ENCODE measurements at places on chromosomes 5 and 9.

DNA sequence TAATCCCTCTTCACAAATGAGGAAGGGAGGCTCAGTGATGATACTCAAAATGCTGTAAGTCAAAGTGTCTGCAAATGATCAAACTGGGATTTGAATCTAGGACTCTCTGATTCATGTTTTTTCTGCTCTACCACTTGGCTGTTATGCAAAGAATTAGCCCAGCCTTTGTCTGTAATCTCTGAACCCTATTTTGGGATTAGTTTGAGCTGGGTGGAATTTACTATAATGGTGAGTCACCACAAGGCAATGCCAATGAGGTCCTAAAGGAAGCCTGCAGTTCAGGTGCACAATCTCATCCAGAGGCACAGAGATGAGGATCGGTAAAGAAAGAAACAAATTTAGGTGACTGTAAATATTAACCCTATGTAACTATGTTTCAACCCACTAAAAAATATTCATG is 29.2 kb downstream of the RFK start:
- DNase-seq: peak; percentile 67

GRCh38 chr5:160556846-160557245 is 135.2 kb downstream of the PTTG1 start:
- DNase-seq: peak; percentile 25

DNA sequence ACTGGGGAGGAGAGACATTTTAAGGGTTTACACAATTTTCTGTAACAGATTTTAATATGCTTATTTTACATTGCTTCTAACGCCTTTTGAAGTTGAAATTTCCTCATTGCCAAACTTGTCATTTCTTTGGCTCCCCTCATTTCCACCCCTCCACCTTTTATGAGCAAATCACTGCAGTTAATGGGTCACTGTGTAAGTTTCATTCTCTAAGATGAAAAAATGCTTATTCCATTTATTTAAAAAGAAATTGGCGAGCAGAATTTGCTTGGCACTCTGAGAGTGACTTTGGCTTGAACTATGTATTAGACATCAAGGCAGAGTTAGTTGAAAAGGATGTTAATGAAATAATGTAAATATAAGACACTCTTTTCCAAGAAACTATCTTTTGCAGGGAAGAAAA is 66.6 kb downstream of the ITGA1 start:
- no peak for DNase-seq

GRCh38 chr5:141521244-141521781 is 32.4 kb downstream of the PCDHGC5 start:
- peak; percentile 80 for DNase-seq

- DNase-seq: no peak
Observed at GRCh38 chr9:75909776-75910175, 19.3 kb downstream of the PCSK5 start.

DNA sequence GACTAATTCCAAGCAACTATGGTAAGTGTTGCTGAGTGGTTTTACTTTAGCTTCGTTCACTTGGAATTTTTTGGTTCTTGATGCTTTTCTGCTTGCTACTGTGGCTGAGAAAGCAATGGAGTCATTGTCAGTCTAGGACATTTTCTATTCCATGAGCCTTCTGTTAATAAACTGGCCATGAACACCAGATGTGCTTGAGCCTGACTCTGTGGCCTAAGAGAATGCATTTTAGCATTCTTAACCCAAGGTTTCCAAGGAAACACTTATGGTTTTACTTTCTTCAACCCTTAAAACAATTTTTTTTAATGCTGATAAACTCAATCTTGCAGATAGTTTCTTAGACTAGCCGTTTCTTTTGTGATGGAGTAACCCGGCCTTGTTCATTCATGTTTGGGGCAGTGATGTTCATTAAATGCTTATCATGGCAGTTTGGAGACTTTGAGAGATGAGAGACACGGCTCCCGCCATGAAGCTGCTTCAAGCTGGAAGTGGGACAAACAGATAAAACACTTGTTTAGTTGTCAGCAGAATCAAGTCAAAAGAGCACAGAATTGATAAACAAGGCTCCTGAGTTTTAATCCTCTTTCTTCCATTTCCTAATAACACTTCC is 42.4 kb downstream of the OSTF1 start:
- no peak for DNase-seq

- DNase-seq: no peak
Observed at GRCh38 chr9:135508211-135508820, 7.8 kb downstream of the MRPS2 start.

GRCh38 chr9:27125030-27125429 is 16.0 kb downstream of the TEK start:
- DNase-seq: peak; percentile 90

DNA sequence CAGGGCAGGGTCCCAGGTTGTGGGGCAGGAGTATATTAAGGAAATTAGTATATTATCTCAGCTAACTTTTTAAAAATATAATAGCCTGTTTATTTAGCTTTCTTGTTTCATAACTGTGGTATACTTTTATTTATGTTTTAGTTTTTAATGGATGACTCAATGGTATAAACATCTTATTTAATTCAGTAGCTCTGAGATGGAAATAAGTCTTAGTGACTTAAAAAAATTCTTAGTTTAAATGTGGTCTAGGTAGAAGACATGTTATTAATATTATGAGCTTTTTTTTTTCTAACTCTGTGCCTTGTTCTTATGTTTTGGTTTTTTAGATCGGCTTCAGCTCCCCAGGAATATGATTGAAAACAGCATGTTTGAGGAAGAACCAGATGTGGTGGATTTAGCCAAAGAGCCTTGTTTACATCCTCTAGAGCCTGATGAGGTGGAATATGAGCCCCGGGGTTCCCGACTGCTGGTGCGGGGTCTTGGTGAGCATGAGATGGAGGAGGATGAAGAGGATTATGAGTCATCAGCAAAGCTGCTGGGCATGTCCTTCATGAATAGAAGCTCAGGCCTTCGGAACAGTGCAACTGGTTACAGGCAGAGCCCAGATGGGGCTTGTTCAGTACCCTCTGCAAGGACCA is 43.1 kb downstream of the LNPEP start:
- DNase-seq: peak; percentile 13

- no peak for DNase-seq
Observed at GRCh38 chr9:34124926-34125325, 1.6 kb downstream of the DCAF12 start.

- no peak for DNase-seq
Observed at GRCh38 chr5:141760753-141761152, 78.7 kb upstream of the ARAP3 start.

DNA sequence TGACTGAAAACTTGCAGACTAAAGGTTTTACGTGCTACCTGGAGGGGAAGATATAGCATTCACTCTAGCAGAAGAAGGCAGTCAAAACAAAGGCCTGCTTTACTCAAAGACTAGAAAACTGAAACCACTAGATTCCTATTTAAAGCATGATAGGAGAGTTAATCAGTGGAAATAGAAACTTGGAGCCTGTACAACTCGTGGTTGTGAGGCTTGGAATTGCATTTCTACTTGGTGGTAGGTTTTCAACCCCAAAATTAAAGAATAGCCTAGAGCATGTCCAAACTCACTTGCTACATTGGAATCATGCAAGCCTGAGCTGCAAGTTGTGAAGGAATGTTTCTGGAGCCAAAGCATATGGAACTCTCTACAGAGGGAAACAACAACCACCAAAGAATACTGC is 1526.4 kb upstream of the NUDT12 start:
- DNase-seq: no peak

DNA sequence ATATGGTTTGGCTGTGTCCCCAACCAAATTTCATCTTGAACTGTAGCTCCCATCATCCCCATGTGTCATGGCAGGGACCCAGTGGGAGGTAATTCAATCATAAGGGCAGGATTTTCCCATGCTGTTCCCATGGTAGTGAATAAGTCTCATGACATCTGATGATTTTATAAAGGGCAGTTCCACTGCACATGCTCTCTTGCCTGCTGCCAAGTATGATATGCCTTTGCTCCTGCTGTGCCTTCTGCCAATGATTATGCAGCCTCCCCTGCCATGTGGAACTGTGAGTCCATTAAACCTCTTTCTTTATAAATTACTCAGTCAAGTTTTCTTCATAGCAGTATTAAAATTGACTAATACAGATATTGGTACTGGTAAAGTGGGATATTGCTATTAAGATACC is 42.4 kb downstream of the MARCHF11 start:
- no peak for DNase-seq

DNA sequence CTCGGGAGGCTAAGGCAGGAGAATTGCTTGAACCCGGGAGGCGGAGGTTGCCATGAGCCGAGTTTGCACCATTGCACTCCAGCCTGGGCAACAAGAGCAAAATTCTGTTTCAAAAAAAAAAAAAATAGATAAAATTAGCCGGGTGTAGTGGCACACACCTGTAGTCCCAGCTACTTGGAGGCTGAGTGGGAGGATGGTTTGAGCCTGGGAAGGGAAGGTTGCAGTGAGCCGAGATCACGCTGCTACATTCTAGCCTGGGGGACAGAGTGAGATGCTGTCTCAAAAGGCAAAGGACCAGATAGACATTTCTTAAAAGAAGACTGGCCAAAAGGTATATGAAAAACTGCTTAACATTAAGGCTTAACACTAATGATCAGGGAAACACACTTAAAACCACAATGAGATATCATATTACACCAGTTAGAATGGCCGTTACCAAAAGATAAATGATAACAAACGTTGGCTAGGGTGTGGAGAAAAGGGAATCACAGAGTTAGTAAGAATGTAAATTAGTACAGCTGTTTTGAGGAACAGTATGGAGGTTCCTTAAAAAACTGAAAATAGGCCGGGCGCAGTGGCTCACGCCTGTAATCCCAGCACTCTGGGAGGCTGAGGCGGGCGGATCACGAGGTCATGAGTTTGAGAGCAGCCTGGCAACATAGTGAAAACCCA is 10.1 kb upstream of the MARVELD2 start:
- no peak for DNase-seq

- DNase-seq: no peak
Observed at GRCh38 chr5:168649306-168649705, 70.1 kb upstream of the PANK3 start.

GRCh38 chr9:100602342-100602801 is 24.5 kb downstream of the CAVIN4 start:
- peak; percentile 57 for DNase-seq

DNA sequence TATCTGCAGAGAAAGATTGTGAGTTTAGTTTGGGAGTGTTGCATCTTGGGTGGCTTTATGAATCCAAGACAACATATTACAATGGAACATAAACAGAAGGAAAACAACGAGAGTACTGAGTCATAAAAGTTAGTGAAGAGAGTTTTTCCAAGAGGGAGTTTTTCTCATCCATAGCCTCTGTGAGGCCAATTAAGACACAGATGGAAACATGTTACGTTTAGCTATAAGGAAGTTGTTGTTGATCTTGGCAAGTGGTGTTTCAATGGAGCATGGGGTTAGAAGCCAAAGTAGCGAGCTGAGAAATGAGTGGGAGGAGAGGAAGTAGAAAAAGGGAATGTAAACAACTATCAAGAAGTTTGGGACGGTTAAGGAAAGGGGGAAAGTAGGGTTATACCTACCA is 53.3 kb upstream of the SPATA31D4 start:
- no peak for DNase-seq

DNA sequence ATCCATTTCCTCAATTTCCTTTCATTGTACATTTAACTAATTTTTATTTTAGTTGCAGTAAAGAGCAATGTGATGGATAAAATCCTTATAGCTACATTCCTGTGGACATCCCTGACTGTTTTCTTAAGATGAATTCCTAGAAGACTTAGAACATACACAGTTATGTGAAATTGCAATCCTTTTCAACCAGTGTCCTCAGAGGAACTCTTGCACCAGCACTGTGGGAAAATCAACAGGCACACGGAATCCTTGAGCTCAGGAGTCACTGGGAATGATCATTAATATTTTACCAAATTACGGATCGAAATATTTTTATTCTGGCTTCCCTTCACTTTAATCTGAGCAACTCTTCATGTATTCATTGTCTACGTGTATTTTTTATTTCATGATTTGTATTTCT is 901.9 kb upstream of the WWC1 start:
- no peak for DNase-seq

- no peak for DNase-seq
Observed at GRCh38 chr9:83622433-83622938, 457 bp upstream of the IDNK start.

- DNase-seq: no peak
Observed at GRCh38 chr5:103943230-103943629, 380.6 kb upstream of the NUDT12 start.

- peak; percentile 44 for DNase-seq
Observed at GRCh38 chr9:35673132-35674024, at the start of gene CA9. CA9 (plus strand) TSS chr9:35673928; CDS start chr9:35673960, 32 bp downstream.

- DNase-seq: no peak
Observed at GRCh38 chr9:8457816-8458215, 658.2 kb upstream of the DMAC1 start.

- DNase-seq: peak; percentile 9
Observed at GRCh38 chr9:26863074-26863473, 29.5 kb downstream of the CAAP1 start.

GRCh38 chr9:98263482-98264357 is 8.3 kb upstream of the TBC1D2 start:
- DNase-seq: peak; percentile 75

DNA sequence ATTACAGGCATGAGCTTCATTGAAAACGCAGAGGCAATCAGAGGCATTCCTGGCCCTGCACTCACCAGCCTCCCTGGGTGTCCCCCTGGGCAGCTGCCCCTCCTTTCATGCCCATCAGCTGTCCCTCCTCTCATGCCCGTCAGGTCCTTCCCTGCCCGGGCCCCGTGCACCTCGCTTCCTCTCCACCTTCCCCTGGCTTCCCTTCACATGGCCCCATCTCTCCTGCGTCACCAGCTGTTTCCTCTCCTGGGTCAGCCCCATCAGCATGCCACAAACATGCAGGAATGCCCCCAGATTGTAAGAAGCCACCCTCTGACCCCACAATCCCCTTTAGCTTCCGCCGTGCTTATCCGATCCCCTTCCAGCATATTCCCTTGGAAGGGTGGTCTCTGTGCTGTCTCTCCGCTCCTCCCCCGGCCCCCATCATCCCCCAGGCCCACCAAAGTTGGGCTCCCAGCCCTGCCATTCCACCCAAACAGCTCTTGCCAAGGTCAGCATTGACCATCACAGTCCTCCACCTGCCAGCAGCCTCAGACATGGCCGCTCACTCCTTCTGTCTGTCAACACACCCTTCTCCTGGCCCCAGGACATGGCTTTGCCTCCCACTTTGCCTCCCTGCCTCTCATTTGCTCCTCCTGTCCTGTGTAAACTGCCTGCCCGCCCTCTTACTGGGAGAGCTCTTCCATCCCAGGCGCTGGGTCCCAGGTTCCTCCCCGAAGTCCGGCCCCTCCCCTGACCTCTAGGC is 98.6 kb upstream of the IER5L start:
- no peak for DNase-seq

DNA sequence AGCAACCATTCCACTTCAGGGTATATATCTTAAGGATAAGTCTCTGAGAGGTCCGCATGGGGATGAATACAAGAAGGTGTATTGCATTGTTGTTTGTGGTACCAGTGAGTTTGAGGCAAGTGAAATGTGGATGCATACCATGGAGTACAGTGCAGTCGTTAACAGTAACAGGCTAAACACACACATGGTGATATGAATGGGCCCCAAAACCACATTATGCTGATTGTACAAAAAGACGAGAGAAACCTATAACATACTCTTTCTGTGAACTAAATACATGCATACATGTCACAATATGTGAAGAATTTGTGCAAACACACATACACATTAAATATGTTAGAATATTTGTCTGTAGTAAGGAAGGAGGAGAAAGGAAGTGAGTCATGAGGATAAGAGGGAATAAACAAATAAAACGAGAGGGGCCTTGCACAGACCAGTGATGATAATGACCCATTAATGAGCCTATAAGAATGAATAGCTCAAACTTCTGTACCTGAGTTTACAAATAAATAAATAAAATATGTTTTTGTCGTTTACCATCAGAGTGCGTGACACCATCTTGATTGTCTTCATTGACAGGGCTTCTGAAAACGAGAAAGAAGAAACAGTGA is 66.5 kb upstream of the RICTOR start:
- DNase-seq: no peak

- peak; percentile 27 for DNase-seq
Observed at GRCh38 chr5:95261437-95262175, 23.3 kb downstream of the MCTP1 start.
